ENCODE measurements at places on chromosomes 11 and 22. TPM values are rescaled to one million over a fixed set of nuclear protein-coding genes. Genes with fewer than 3 reads are reported as not detected.

Gene IFITM1
- 29.2 TPM for total RNA-seq

Gene TMEM86A
- 5.3 TPM for total RNA-seq

GRCh38 chr11:17552392-17553248, 5.6 kb downstream of the OTOG start:
- no peak for DNase-seq

Gene OR52N4
- not detected for total RNA-seq

Gene UBQLNL
- 0.23 TPM for total RNA-seq

Gene RAB36
- 0.38 TPM for total RNA-seq

DNA sequence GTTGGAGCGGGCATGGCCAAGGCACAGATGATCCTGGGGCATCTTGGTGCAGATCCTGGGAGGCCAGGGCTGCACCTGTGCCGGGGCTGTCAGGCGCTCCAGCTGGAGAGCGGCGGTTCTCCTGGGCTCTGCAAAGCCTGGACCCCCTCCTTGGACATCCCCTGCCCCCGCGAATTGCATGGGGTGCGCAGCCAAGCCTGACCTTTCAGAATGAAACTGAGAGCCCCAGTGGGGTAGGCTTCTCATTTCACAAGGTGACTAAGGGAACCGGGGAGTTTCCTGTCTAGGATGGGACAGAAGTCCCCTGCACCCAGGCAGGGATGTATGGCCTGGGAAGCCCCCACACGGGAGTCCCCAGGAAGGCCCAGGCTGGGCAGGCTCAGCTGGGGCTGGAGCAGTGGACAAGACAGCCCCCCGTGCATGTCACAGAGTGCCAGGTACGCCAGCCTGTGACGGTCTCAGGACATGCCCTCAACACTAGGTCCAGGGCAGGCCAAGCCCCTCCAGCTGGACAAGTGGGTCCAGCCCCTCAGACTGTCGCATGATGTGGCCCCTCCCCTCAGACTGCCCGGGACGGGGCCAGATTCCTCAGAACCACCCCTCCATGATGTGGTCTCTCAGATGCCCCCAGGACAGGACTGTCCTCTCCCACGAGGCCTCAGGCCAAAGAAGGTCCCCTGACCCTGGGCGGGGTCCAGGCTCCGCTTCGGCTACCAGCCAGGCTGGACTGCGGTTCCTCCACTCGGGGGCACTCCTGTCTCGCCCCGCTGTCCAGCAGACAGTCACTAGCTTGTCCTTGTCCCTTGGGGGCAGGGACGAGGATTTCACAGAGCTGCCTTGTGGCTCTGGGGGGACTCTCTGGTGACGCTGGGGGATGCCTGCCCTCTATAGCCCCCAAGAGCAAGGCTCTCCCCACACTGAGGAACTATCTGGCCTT, 2.3 kb downstream of the LSP1 start:
- no peak for DNase-seq

GRCh38 chr11:92697461-92698312, 271.8 kb upstream of the MTNR1B start:
- no peak for DNase-seq

Gene STT3A
- 92.2 TPM for total RNA-seq

GRCh38 chr11:6197466-6198200, 1.4 kb upstream of the OR52W1 start:
- no peak for DNase-seq

Gene GRAP2
- total RNA-seq: 0.55 TPM

Gene ISX
- total RNA-seq: not detected

Gene JHY
- total RNA-seq: 0.23 TPM

- DNase-seq: no peak
These were observed 10.7 kb downstream of the FAM118A start for GRCh38 chr22:45320357-45320976.

GRCh38 chr11:116610190-116610589, 162.6 kb downstream of the BUD13 start:
- peak; percentile 37 for DNase-seq

DNA sequence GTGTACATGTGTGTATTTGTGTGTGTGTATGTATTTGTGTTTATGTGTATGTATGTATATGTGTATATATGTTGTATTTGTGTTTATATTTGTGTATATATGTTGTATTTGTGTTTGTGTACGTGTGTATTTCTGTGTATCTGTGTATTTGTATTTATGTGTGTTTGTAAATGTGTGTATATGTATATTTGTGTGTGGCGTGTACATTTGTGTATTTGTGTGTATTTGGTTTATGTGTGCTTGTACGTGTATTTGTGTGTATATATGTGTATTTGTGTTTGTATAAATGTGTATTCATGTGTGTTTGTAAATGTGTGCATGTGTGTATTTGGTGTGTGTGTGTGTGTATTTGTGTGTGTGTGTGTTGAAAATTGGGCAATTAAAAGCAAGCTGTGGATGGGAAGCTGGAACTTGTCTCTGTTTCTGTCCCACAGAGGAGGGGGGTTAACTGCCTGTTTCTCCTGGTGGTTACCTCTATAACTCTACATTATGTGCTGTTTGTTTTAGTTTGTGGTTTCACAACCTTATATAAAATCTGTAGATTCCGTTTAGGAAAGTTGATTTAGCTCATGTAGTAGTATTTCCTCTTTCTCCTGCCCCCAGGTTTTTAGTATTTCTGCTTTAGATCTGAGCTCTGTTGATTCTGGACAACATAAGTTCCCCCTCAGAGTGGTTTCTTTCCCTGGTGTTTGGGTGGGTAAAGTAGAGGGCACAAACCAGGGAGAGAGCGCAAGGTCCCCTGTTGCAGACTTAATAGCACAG, 28.9 kb downstream of the AP2A2 start:
- no peak for DNase-seq

Gene NPAS4
- not detected for total RNA-seq

GRCh38 chr11:124971810-124972209, 17.8 kb downstream of the CCDC15 start:
- DNase-seq: no peak

Gene COMT
- 145 TPM for total RNA-seq

DNA sequence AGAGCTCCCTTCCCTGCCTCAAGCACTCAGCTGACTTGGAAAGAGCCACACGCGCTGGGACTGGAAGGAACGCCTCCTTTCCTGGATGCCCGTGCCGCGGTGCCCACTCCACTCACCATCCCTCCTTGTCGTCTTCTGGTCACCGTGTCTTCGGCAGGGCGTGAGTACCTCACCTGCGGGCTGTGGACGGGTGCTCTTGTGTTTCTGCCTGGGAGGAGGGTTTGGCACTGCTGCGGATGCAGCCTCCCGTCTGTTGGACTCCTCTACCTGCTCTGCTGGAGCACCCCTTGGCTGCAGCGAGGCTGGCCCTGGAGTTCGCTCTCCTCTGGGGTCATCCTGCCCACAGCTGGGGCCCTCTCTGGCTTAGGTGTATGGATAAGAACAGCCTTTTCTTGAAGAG, 612.7 kb downstream of the BRD1 start:
- DNase-seq: peak; percentile 33

DNA sequence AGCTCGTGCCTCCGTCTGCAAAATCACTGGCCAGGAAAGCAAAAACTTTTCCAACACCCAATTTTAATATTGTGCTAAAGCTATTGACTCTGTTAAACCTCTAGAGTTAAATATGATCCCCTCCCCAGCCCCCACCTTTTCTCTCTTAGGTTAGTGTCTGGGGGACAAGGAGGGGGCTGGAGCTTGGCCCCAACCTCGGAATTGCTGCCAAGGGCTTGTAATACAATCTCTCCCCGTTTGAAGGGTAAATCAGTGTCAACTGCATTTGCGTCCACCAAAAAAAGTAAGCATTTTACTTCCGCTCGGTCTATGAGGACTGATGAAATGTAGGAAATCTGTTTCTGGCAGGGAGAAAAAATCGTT, at the start of gene GAS2:
TSS of gene GAS2 (plus strand) at position 287 of the 363 bp plus-strand sequence. CDS start 8,259 bp downstream, outside the sequence.
- DNase-seq: peak; percentile 57

GRCh38 chr11:9803685-9804418, 140.0 kb downstream of the SWAP70 start:
- no peak for DNase-seq

Gene SNX32
- not detected for total RNA-seq

GRCh38 chr22:48379371-48379770, 1448.3 kb downstream of the BRD1 start:
- peak; percentile 33 for DNase-seq

Gene VSIG10L2
- total RNA-seq: not detected

GRCh38 chr11:45662665-45663485, 2.5 kb downstream of the CHST1 start:
- no peak for DNase-seq

- DNase-seq: no peak
These were observed 1.8 kb upstream of the LGALS12 start for GRCh38 chr11:63504054-63504453.

DNA sequence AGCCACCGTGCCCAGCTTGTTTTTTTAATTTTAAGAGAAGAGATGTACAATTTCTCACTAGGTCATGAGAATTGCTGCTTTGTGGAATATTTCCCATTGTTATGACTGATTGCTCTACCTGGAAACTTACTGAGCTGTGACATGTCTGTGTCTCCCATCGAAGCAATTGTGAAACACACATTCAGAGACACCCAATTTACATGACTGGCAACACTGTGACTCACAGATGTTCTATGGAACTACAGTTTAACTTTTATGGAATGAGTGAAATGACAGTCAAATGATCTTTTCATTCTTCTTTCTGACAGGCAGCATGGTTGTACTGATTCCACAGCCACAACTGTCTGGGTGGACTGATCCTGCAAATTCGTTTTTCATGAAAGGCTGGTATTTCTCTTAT, 32.3 kb downstream of the ELF5 start:
- DNase-seq: no peak

Gene HEPN1
- not detected for total RNA-seq

DNA sequence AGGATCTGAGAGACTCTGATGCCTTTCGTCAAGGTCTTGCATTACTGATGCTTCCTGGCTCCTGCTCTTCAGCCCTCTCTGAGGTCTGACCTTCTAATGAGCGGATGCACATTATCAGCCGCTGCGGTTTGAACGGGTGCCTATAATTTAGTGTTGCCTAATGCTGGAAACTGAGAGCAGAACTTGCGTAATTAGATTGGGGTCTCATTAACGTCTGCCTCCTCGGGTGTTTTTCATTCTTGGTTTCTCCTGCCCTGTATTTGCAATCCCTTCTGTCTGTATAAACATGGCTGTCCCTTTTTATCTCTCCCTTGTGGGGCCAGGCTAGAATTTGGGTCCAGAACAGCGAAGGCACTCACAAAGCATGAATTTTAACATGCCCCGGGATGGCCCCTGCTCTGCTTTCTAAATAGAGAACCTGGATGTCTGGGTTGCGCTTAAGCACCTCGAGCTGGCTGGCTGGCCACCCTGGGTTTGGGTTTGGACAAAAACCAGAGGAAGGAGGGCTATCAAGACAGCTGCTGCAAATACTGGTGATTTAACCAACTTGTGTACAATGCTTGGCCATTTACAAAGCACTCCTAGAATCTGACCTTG, 118.6 kb downstream of the TIMP3 start:
- DNase-seq: no peak
